ENCODE measurements at places on chromosomes 7 and 10. TPM values are rescaled to one million over a fixed set of nuclear protein-coding genes. Genes with fewer than 3 reads are reported as not detected.

DNA sequence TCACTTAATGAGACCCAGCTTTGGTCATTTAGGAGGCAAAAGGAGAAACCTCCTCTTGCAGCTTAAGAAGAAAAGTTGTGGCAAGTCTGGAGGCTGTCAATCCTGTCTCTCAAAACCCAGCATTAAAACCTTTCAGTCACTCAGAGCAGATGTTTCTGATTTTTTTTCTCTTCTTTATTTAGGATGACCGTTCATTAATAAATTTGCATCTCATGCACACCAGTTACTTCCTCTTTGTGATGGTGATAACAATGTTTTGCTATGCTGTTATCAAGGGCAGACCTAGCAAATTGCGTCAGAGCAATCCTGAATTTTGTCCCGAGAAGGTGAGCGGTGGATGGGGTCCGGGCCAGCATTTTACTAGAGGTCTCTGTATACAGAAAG is 32.0 kb downstream of the TMEM248 start:
- no peak overlapping the region for H3K27ac ChIP-seq
- H3K36me3 ChIP-seq: no peaks in the 10 kb centered on the region
- DNase-seq: no peak
- no peak overlapping the region for H3K4me3 ChIP-seq

DNA sequence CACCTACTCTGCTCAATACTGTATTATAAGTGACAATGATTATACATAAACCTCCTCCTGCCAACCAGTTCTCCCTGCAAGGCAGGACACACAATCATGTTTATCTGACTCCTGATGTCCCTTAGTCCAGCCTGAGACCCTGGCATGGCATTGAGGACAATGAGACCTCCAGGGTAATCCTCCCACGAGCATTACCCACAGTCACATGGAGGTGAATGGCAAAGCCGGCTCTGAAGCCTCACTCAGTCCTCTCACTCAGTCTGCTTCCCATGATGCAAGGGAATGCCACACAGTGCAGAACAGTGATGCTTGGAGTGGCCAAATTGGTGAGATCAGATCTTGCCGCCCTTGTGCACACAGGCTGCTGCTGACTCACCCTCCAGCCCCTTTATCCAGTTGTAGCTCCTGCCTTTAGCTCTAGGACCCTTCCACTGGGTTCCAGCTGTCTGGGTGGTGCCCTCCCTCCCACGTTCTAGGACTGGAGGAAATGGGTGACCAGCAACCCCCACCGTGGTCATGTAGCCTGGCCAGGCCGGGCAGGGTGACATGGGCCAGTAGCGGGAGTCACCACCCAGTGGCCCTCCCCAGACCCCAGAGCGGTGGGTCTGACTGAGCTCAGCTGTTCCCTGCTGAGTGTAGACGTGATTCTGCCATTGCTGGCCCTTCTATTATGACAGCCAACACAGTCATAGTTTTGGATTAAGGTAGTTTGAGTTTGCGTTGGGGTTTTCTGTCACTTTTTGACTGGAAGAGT is 5.5 kb upstream of the ADCY1 start:
- no peak for DNase-seq
- H3K27me3 ChIP-seq: no peaks in the 10 kb centered on the region
- peaks cover 19% of the 10 kb centered on the region for H3K4me1 ChIP-seq
- H3K4me3 ChIP-seq: no peak overlapping the region
- no peaks in the 10 kb centered on the region for H3K36me3 ChIP-seq
- H3K27ac ChIP-seq: no peak overlapping the region

GRCh38 chr7:144455040-144455404 is 51.5 kb upstream of the NOBOX start:
- H3K4me1 ChIP-seq: no peaks in the 10 kb centered on the region
- H3K4me3 ChIP-seq: no peak overlapping the region
- H3K27ac ChIP-seq: no peak overlapping the region
- no peak for DNase-seq
- no peaks in the 10 kb centered on the region for H3K27me3 ChIP-seq

GRCh38 chr7:3087243-3087755 is 43.6 kb upstream of the CARD11 start:
- no peaks in the 10 kb centered on the region for H3K4me1 ChIP-seq
- H3K27ac ChIP-seq: no peak overlapping the region
- no peak overlapping the region for H3K4me3 ChIP-seq
- no peaks in the 10 kb centered on the region for H3K36me3 ChIP-seq

DNA sequence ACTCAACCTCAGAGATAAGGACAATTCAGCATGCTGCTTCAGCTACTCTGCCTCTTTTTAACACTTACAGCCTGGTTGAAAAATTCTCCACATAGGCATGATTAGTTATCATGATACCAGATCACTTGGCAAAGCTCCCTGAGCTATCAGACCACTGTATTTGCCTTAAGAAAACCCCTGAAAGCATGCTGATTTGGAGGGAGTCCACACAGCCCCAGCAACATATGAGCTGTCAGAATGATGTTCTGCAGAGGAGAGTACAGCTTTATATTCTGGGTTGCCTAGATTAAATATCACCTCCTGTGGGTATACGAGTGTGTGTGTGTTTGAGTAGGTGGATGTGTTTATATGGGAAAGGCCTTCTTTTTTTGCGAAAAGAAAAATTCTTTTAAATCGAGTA is 170.2 kb upstream of the CHRM2 start:
- no peaks in the 10 kb centered on the region for H3K36me3 ChIP-seq
- DNase-seq: no peak
- no peaks in the 10 kb centered on the region for H3K27me3 ChIP-seq
- no peak overlapping the region for H3K4me3 ChIP-seq

DNA sequence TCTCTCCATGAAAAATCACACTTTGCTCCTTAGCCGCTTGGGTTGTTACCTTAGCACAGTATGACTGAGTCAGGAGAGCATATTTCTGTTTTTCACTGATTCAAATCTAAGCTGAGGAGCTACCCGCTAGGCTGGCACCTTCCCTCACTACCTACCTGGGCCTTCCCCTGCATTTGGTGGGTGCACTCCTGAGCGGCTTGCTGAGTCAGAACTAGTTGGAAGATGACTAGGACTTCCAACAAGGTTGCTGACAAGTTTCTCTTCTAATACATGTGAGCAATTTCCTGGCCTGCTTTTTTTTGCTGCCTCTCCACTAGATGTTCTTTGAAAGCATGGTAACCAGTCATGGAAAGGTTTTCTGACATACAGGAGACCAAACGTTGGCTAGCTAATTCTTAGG is 43.8 kb upstream of the SEC61G start:
- H3K27me3 ChIP-seq: no peaks in the 10 kb centered on the region
- DNase-seq: no peak
- H3K4me1 ChIP-seq: no peaks in the 10 kb centered on the region
- no peak overlapping the region for H3K27ac ChIP-seq

DNA sequence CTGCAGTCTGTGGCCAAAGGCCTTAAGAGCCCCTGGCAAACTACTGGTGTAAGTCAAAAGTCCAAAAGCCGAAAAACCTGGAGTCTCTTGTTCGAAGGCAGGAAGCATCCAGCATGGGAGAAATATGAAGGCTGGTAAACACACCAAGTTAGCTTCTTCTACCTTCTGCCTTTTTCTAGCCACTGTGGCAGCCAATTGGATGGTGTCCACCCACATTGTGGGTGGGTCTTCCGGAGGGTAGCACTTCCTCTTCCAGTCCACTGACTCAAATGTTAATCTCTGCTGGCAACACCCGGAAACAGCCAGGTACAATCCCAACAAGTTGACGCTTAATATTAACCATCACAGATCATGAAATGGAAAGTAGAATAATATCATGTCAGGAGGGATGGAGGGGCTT is 827.6 kb downstream of the SORCS1 start:
- no peaks in the 10 kb centered on the region for H3K36me3 ChIP-seq
- no peak for DNase-seq
- no peaks in the 10 kb centered on the region for H3K4me1 ChIP-seq
- no peak overlapping the region for H3K27ac ChIP-seq

- no peaks in the 10 kb centered on the region for H3K27me3 ChIP-seq
- DNase-seq: no peak
- H3K27ac ChIP-seq: no peak overlapping the region
- no peak overlapping the region for H3K4me3 ChIP-seq
These were observed 102.6 kb upstream of the LYZL1 start for GRCh38 chr10:29186221-29186620.

DNA sequence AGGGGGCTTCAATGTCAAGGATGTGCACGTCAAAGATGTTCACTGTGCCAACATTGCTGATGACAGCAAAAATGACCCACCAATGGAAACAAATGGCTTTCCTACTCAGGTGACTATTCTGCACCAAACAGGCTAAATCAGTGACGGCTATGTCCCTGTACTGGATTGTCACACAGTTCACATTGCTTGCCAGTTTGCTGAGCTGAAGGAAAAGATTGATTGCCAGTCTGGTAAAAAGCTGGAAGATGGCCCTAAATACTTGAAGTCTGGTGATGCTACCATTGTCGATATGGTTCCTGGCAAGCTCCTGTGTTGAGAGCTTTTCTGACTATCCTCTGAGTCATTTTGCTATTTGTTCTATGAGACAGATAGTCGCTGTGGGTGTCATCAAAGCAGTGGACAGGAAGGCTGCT is 202.2 kb upstream of the ETV1 start:
- H3K36me3 ChIP-seq: no peaks in the 10 kb centered on the region
- no peak overlapping the region for H3K27ac ChIP-seq
- DNase-seq: no peak
- no peak overlapping the region for H3K4me3 ChIP-seq

DNA sequence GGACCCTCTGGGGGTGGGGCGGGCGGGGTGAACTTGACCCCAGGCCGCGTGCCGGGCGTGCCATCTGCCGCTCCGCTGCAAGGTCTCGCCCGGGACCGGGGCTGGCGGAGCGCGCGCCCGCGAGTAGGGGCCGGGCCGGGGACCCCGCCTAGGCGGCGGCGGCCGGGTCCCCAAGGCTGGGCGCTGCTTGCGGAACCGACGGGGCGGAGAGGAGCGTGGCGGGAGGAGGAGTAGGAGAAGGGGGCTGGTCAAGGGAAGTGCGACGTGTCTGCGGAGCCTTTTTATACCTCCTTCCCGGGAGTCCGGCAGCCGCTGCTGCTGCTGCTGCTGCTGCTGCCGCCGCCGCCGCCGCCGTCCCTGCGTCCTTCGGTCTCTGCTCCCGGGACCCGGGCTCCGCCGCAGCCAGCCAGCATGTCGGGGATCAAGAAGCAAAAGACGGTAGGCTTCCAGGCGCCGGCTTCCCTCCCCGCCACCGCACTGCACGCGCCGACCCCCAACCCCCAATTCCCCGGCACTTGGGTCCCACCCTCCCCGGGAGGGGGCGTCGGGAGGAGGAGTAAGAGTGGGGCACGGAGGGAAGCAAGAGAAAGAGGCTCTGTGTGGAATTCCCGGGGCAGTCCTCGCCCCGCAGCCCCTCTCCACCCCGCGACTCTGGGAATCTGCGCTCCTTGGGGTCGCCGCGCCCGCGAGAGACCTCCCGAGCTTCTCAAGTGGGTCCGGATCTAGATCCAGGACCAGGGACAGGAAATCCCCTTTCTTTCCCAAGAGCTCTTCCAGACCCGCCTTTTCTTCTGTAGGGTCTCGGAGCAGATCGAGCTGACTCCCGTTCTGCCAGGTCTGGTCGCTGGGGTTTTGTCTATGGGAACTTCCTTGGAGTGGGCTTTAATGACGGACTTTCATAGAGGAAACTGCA is at the start of gene PAPSS2:
TSS of gene PAPSS2 (plus strand) at position 308 of the 913 bp plus-strand sequence. CDS start at position 412, 104 bp downstream.
- H3K4me3 ChIP-seq: peak within 1 kb of the TSS; percentile 71
- no peaks in the 10 kb centered on the region for H3K27me3 ChIP-seq
- H3K4me1 ChIP-seq: peaks cover 5% of the 10 kb centered on the region
- peak within 1 kb of the TSS; percentile 82 for H3K27ac ChIP-seq

- H3K36me3 ChIP-seq: no peaks in the 10 kb centered on the region
- no peaks in the 10 kb centered on the region for H3K4me1 ChIP-seq
- H3K27ac ChIP-seq: no peak overlapping the region
- no peak for DNase-seq
- H3K4me3 ChIP-seq: no peak overlapping the region
These were observed 94.3 kb upstream of the ITGB1 start for GRCh38 chr10:33052263-33052875.

DNA sequence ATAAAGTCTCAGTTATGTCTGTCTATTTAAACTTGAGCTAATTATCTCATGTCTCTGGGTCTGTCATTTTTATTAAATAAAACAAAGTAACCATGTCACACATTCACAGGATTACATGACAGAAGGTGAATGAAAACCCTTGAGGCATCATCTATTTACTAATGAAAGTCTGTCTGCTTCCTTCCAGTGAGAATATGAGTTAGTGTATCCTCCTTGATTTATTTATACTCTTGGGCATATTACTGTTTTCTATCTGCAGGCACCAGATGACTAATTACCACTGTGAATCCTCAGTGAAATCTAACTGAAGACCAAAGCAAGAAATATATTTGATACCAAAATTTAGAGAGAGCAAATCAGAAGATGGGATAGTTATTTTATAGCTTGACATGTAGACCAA is 163.7 kb downstream of the CDC14C start:
- DNase-seq: no peak
- no peak overlapping the region for H3K27ac ChIP-seq
- no peaks in the 10 kb centered on the region for H3K36me3 ChIP-seq
- no peak overlapping the region for H3K4me3 ChIP-seq

DNA sequence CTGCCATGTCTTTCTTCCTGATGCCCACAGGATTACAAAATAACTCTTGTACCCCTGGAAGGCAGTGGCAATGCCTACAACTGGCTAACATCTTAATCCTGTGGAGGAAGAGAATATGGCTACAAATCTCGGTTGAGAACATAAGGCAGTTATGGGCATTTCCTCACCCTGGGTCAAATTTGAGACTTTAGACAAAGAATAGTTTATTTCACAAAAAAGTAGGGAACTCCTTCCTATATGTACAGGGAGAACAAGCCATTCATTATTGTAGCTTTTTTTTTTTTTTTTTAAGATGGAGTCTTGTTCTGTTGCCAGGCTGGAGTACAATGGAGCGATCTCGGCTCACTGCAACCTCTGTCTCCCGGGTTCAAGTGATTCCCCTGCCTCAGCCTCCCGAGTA is 2.6 kb downstream of the ALDH18A1 start:
- H3K27me3 ChIP-seq: no peaks in the 10 kb centered on the region
- no peak overlapping the region for H3K4me3 ChIP-seq
- H3K4me1 ChIP-seq: peaks cover 12% of the 10 kb centered on the region
- H3K36me3 ChIP-seq: peaks cover 7% of the 10 kb centered on the region

GRCh38 chr7:7719236-7719635 is 829 bp upstream of the RPA3 start:
- no peaks in the 10 kb centered on the region for H3K36me3 ChIP-seq
- H3K4me1 ChIP-seq: peaks cover 4% of the 10 kb centered on the region
- H3K27ac ChIP-seq: no peak overlapping the region
- H3K27me3 ChIP-seq: no peaks in the 10 kb centered on the region

Gene PRLHR
- not detected for total RNA-seq

Gene CDK14
- total RNA-seq: 30.4 TPM

Gene ADAM12
- 0.87 TPM for total RNA-seq

Gene LRRTM3
- total RNA-seq: 0.42 TPM

Gene CPED1
- total RNA-seq: 27.6 TPM

Gene KLF14
- 1.5 TPM for total RNA-seq

Gene VWC2
- total RNA-seq: under 0.01 TPM

Gene RELN
- 117 TPM for total RNA-seq

Gene GJD4
- 0.20 TPM for total RNA-seq

Gene HKDC1
- 11.1 TPM for total RNA-seq
